GM12878 (cell line): ENCODE measurements at places on chromosomes 7 and 10.

GRCh38 chr10:131630772-131631258, 270.0 kb upstream of the PPP2R2D start:
- no peak for DNase-seq

DNA sequence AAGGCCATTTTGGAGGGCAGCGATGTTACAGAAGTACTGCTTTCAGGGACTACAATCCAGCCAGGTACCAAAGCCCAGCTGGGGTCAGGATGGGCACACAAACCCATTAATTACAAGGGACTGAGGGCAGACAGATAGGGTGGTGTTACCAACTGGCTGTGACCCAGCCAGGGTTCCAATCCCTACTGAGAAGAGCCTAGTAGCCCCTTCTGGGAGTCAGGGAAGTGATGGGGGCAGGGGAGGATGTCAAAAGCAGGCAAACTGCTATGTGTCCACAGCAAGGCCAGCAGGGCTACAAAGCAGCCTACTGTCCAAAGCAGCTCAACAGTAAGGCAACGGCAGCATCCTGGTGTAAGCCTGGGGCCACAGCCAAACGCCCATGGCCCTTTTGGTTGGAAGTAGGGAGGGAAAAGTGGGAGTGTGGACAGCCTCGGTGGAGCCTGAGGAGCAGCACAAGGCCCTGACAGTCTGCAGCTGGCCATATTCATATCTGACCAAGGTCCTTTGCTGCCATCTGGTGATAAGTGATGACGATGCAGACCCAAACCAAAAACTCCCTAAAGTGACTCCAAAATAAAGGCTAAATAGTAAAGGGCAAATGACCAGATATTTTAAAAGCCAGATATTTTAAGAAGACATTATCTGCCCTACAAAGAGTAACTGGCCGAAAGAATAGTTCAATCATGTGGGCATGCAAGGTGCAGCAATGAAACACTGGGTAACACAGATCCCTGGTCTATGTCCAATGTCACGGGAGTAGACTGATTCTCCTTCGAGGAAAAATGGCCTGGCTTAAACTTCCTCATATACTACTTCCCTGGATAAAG, 56.9 kb downstream of the XPNPEP1 start:
- no peak for DNase-seq

- DNase-seq = no peak
Measured at GRCh38 chr7:12607134-12607533, 36.6 kb downstream of the SCIN start.

DNA sequence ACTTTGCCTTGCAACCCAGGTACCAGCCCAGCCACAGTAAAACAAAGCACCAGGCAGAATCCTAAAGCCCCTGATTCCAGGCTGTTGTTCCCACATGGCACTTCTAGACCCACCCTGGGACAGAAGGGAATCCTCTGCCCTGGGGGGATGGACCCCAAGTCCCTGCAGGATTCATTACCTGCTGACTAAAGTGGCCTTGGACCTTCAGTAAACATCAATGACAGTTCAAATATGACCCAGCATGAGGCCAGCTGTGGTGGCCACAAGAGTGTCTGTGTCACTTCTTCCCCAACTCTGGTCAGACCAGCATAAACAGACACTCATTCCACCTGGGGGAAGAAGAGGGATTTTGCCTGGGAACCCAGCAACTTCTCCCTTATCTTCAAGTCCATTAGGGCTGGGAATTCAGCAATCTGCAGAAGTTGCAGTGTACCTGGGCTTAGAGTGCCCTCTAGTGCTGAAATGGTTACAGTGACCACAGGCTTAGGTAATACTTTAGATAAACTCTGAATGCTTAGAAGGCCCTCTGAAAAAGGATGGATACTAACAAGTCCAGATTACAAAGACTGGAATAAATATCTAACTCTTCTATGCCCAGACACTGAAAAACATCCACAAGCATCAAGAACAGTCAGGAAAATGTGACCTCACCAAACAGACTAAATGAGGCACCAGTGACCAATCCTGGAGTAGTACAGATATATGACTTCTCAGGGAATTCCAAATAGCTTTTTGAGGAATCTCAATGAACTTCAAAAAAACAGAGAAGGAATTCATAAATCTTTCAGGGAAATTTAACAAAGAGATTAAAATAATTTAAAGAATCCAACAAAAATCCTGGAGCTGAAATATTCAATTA, 108.5 kb upstream of the TMEM168 start:
- peak; percentile 32 for DNase-seq

GRCh38 chr7:3264693-3265339, 36.2 kb upstream of the SDK1 start:
- DNase-seq = no peak

DNA sequence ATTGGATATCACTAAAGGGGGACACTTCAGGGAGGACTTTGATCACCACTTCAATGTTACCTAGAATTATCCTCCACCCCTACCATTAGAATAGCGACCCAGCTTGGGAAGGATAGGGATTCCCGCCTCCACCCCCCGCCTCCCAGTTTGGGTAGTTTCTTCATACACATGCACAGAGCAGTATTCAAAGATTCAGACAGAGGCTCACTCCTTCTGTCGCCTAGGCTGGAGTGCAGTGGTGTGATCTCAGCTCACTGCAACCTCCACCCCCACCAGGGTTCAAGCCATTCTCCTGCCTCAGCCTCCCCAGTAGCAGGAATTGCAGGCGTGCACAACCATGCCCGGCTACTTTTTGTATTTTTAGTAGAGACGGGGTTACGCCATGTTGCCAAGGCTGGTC, 1166.1 kb downstream of the TYW1 start:
- DNase-seq = no peak

- DNase-seq = no peak
Measured at GRCh38 chr10:86956848-86957448, 467 bp downstream of the MMRN2 start.
